ENCODE measurements at places on chromosomes 4 and X. TPM values are rescaled to one million over a fixed set of nuclear protein-coding genes. Genes with fewer than 3 reads are reported as not detected.

The PDGFRA gene
- total RNA-seq: 82.1 TPM

The C1QTNF7 gene
- total RNA-seq: not detected

The TBX22 gene
- not detected for total RNA-seq

The STK26 gene
- total RNA-seq: 41.6 TPM

The LANCL3 gene
- 0.83 TPM for total RNA-seq

The ZFP42 gene
- not detected for total RNA-seq

The BEX2 gene
- total RNA-seq: 0.18 TPM

The HSFX1 gene
- 0.89 TPM for total RNA-seq

The SLITRK4 gene
- 3.6 TPM for total RNA-seq

The C4orf50 gene
- not detected for total RNA-seq

The SMR3B gene
- not detected for total RNA-seq

The PPP1R2C gene
- not detected for total RNA-seq

The PTPN13 gene
- total RNA-seq: 46.9 TPM

The DCAF8L2 gene
- not detected for total RNA-seq

The SRPK3 gene
- under 0.01 TPM for total RNA-seq

The EPGN gene
- total RNA-seq: 26.2 TPM

The RIPPLY1 gene
- not detected for total RNA-seq

The TSPAN6 gene
- total RNA-seq: 36.6 TPM
